Stimulated activated naive CD4-positive, alpha-beta T cell treated with Interleukin-2 at 50 U/mL for 16 hours (primary cell): ENCODE measurements at places on chromosomes 6 and 20.

DNA sequence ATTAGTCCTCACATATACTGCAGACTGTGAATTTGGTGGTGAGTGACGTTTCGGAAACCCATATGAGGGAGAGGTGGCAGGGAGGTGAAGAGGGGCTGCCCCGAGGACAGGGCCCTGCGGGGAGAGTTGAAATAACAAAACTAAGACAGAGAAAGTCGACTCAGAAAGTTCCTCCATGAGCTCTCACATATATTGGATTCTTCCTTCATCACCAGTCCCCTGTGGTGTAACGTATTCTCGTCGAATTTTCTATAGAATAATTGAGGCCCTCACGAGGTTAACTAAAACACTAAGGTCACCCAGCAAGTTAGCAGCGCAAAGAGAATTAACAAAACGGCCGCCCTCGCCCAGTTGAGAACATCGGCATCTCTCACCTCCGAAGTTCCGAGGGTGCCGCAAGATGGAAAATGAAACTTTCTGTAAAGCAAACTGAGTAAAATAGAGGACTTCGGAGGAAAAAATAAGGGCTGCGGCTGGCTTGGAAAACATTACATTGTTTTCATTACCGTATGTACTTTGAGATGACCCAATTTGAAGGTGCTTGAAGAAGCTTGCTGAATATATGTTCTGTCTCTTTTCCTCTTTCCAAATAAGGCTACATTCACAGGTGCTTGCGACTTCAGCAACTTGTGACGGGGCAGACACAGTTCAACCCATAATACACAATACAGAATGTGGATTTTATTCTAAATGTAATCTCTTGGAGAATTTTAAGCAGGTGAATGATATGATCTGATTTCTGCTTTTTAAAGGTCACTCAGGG lies 490.9 kb upstream of the JARID2 start:
- peak; percentile 79 for DNase-seq

GRCh38 chr20:33423141-33423834 lies 20.3 kb downstream of the SNTA1 start:
- DNase-seq: no peak

GRCh38 chr20:58179432-58180099 lies 48.9 kb downstream of the ANKRD60 start:
- peak; percentile 37 for DNase-seq

DNA sequence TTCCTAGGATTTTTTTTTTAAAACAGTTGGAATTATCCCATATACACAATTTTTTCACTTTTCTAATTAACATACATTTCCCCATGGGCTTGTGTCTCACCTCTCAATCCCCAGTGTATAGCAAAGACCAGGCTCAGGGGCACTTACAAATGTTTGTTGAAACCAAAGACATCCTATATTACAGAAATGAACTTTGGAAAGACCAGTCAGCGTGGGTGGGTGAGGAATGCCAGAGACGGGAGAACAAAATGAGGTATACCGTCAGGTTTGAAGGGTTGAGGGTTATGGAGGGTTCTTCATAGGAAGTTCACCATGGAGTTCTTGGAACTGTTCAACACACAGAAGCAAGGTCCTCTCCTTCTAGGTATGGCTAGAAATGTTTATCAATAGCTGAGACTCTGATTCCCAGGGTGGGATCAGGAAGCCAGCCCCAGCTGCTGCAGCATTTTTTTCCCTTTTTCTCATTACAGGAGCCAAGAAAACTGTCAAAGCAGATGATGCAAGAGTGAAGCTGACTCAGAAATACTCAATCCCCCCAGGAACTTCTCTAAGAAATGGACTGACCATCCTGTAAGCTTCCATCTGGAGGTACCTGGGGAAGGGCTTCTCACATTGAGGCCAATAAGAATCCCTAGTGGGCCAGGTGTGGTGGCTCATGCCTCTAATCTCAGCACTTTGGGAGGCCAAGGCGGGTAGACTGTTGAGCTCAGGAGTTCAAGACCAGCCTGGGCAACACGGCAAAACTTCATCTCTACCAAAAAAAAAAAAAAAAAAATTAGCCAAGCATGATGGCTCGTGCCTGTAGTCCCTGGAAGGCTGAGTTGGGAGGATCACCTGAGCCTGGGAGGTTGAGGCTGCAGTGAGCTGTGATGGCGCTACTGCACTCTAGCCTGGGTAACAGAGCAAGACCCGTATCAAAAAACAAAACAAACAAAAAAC lies 15.9 kb upstream of the TBC1D20 start:
- DNase-seq: no peak

DNA sequence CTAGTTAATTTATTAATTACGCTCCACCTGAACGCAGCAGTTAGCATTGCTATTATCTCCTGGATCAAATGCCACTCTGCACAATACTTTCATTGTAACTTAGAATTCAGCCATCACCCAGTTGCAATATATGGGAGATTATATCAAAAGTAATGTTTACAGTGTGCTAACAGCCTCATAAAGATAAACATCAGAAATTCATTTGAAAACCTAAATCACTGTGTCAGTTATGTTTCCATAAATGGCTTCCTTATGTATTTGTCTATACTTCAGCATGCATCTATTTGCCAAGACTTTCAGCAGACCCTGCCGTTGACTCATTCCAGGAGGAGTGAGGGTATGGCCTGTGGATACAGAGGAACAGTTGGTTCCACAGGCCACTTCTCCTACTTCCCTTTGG lies 300.1 kb downstream of the TFAP2B start:
- DNase-seq: no peak

DNA sequence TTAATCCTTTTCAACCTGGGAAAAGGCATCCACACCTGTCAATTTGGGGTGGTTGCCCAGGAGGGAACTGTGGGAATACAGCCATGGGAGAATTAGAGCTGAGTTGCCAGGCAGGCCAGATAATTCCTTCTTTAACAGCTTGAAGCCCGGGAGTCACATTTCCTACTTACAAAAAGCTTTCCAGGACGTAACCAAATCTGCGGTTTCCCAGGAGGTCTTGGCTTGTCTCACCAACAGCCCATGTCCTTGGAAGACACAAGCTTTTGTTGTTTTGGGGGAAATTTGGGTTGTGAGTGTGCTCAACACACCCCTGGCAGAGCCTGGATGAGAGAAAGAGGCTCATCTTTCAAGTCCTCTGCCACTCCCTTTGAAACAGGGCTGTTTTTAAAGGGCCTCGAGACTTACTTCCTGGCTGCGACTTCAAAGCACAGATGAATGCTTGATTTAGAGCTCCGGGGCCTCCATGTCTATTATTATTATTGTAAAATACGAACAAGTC lies 465.9 kb upstream of the BTBD3 start:
- DNase-seq: no peak

GRCh38 chr6:29490055-29490454 lies 2.3 kb upstream of the MAS1L start:
- no peak for DNase-seq

GRCh38 chr20:50426866-50427718 lies 83.1 kb upstream of the PTPN1 start:
- no peak for DNase-seq

GRCh38 chr6:167054987-167055386 lies 55.8 kb downstream of the CEP43 start:
- DNase-seq: no peak

DNA sequence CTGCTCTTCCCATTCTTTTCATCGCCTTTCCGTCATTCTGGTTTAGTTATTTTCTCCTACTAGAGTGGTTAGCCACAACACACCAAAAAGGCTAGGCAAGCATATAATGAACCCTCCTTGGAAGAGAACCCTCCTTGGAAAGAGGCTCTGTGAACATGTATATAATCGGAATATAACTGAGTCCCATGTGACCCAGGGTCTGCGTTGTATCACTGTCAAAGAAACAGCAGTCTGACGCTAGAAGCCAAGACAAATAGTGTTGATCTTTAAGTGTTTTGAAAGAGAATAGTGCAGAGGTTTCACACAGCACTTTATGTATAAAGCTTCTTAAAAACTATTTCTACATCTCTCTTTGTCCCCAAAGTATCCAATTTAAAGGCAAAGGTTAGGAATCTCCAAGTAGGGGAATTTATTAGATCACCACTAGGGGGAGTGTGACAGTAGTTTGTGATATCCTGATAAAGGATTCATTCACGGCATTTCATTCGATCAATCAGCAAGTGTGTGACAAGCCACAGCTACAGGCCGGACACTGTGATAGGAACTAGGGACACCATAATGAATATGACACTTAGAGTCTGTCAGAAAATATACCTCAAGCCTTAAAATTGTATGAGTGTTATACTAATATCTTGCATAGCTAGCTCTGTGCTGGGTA lies 395.3 kb downstream of the CD109 start:
- no peak for DNase-seq

GRCh38 chr6:88166493-88167351 lies 575 bp upstream of the CNR1 start:
- no peak for DNase-seq

DNA sequence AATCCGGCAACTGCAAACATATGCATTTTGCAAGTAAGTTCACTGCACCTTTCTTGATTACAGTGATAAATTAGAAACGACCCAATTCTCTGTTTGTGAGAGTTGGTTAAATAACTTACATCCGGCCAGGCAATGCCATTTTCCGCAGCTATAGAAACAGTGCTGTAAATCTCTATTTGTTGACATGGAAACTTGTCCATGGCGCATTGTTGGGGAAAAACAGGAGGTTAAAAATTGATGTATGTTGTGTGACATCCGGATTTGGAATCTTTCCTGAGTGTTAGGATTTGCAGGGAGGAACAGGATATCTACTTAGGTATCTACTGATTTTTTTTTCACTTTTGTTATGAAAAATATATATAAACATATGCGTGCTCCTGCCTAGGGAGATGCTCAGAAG lies 66.5 kb downstream of the DLGAP4 start:
- DNase-seq: no peak

GRCh38 chr6:10411971-10412460 lies 2.9 kb downstream of the TFAP2A start:
- DNase-seq: peak; percentile 54

GRCh38 chr20:21322921-21323331 lies 19.8 kb downstream of the XRN2 start:
- no peak for DNase-seq

DNA sequence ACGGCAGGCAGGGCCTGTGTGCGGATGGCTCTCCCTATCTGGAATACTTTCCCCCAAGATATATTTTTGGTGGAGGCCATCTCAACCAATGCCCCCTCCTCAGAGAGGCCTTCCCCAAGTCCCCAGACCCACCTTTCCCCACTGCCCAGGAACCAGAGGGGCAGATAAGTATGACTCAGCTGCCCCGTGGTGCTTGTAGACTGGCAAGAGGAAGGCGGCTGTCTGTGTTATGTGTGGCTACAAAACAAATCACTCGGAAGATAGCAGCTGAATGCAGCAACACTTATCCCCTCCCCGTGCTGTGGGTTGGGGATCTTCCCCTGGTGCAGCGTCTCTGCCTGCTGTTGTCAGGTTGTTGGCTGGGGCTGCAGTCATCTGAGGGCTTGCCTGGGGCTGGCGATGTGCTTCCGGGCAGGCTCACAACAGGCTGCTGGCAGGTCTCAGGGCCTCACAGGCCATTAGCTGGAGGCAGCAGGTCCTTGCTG lies 7.1 kb downstream of the NPEPL1 start:
- no peak for DNase-seq

- DNase-seq: no peak
These were observed 113.9 kb downstream of the KLHL32 start for GRCh38 chr6:97038437-97038836.

DNA sequence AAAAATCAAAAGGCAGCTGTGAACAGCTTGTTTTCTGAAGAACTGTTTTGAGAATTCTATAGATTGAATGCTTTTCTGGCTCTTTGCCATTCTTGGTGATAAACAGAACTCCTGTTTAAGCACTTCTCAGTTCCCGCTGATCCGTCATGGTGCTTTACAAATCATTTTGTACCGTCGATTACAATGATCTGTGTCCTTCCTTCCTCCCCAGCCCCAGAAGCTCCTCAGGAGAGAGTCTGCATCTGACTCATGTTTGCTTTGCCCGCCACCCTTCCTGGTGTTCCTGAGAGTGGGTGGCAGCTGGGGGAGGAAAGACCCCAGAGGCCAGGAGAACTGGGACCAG lies 538.6 kb upstream of the MARCKS start:
- no peak for DNase-seq

DNA sequence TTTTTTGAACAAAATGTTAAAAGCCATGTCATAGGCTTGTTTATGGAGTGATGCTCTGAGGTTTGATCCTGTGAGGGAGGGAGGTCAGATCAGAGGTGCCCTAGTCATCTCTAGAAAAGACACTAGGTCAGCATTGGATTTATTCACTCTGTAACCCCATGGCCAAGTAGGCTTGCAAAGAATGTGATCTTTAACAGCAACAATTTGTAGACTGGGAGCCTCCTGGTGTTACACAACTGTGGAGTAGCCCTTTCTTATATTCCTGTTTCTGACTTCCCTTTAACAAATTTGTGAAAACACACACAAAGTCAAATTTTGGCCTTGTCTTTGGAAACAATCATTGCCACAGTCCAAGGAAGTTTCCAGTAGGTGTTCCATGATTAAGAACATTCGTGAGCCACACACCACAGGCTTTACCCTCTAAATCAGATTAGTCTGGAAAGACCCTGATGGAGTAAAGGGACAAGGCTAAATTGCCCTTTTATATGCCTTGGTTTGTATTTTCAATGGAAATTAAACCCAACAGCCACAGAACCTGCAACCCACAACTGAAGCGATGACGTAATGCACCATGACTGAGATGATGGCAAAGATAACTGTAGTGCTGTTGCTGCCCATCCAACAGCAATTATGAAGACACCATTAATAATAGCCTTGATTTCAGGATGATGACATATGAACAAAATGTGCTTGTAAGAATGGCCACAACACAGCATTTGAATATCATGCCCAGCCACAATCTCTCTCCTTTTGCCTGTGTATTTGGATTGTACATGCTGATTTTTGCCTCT lies 22.1 kb downstream of the SCP2D1 start:
- no peak for DNase-seq

DNA sequence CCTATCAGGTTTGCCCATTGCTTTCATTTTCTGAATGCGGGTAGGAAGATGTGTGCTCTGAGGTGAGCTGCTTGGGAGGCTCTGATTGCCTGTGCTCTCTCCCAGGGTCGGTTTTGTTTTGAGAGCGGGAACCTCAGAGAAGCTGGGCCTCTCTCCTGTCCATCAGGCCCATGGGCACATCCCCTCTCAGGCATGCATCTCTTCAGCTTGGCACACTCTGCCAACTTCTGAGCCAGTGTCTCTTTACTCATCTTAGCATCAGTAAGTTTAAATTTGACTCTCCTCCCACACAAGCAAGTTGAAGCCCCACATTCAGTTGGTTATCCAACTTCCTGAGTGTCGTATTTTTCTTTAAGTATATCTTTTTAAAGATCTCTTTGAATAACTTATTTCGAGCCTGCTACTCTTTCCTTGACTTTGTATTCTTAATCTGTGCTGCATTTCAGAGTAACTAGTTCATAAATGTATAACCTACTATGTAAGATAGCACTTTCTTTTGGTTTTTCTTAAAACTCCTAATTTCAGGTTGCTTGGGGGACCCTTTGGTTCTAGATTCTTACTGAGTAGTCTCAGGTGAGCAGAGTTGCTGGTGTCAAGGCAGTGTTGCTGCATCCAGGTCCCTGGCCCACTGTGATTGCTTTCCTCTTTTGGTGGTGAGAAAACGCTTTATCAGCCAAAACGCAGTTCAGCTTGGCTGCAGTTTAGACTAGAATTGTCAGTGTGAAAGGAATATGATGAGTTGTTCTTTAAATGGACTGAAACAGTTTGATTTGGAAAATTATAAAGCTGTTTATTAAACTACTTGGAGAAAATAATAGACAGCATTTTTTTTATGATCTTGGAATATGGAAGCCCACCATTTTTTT lies 54.8 kb downstream of the SNX9 start:
- DNase-seq: no peak
